Stimulated activated CD4-positive, alpha-beta T cell treated with anti-CD3 and anti-CD28 coated beads, TNF-alpha, amount 100 ng/mL, for 1 hour (primary cell): ENCODE measurements at places on chromosomes 5 and 9.

GRCh38 chr9:127574072-127574993, 37.7 kb upstream of the STXBP1 start:
- no peak for DNase-seq

GRCh38 chr9:104556830-104557634, 11.9 kb upstream of the OR13C8 start:
- no peak for DNase-seq

DNA sequence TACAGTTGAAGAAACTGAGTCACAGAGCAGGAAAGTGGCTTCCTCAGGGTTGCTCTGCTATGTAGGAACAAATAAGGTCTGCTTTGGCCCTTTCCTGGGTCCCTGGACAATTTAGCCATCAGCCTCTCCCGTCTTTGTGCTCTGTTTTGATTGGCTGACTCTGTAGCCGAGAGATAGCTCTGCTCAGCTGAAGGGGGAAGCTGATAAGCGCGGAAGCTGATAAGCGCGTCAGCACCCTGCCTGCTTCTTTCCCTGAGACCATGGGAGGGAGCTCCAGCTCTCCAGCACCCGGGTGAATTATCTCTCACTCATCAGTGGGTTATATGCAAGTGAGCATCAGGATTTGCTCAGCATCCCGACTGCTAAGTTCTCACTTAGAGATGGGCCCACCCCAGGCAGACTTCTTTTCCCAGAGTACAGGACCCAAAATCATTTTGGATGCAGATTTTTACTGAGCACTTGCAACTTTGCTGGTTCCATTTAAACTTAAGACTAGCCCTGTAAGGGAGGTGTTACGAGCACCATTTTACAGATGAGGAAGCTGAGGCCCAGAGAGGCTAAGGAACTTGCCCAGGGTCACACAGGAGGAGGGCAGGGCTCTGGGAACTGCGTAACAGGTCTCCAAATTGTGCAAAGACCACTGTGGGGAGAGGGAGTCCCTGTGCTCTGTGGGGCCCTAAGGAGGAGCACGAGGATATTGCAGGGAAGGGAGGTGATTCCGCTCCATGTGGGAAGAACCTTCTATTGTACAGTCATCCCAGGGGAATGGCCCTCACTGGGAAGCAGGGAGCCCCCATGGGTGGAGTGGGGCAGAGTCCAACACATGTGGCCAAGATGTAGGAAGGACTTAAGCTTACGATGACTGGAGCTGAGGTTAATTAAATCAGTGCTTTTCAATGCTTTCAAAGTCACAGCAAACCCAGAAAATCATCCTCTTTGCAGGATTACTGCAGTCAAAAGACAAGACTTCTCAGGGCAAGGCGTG, 83.7 kb upstream of the ORM1 start:
- DNase-seq: no peak

DNA sequence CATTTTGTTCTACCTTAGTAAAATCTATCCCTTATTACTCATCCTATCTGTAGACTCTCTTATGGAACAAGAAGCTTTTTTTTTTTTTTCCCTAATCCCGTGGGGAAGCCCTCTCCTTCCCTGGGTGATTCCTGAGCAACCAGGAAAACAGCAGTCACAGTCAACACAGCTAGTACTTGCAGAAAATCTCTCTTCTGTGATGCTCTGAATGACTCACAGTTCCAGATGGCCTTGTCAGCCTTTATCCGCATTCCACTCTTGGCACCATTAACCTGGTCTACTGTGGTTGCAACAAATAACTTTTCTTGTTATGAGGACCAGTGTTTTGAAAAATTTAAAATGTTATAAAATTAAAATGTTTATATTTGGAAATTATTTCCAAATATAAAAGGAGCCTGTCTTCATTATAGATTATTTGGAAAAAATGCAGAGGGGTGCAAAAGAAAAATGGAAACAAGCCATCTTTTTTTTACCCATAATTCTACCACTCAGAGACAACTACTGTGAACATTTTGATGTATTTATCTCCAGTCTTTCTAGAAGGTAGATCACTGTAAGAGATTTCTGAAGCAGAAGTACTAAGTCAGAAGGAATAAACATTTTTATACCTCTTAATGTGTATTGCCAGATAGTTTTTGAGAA, 486.7 kb downstream of the RAB3C start:
- no peak for DNase-seq

- DNase-seq: no peak
Measured at GRCh38 chr5:134223406-134224248, 2.2 kb downstream of the PPP2CA start.
